ENCODE measurements at places on chromosomes 6 and 20.

- no peak for DNase-seq
Measured at GRCh38 chr6:21845439-21846140, 252.0 kb downstream of the SOX4 start.

DNA sequence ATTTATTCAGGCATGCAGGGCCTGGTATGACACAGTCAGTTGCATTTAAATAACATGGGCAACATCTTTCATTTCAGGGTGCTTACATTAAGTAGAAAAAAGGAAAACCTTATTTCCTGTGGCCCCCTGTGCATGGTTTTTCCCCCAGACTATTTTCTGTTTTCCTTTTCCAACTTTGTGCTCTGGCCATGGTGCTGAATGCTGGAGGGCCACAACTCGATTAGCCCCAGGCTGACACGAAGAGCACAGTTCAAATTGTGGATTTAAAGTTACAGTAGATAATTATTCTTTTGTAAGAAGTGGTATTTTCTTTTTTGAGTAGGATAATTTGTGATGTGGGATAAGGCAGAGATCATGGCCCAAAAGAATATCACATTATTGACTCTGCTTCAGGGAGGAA lies 332.0 kb downstream of the HAO1 start:
- DNase-seq, result no peak

- no peak for DNase-seq
Measured at GRCh38 chr6:136035378-136036070, 184.0 kb downstream of the PDE7B start.

DNA sequence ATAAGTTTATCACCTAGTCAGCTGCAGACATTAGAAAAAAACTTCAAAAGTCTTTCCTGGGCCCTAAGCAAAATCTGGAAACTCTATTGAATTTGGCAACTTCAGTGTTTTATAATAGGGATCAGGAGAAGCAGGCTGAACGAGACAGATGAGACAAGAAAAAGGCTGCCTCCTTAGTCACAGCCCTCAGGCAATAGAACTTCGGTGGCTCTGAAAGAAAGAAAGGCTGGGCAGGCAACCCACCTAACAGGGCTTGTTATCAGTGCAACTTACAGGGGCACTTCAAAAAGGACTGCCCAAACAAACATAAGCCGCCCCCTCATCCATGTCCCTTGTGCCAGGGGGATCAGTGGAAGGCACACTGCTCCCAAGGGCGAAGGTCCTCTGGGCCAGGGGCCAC lies 657.9 kb upstream of the HS3ST5 start:
- no peak for DNase-seq

DNA sequence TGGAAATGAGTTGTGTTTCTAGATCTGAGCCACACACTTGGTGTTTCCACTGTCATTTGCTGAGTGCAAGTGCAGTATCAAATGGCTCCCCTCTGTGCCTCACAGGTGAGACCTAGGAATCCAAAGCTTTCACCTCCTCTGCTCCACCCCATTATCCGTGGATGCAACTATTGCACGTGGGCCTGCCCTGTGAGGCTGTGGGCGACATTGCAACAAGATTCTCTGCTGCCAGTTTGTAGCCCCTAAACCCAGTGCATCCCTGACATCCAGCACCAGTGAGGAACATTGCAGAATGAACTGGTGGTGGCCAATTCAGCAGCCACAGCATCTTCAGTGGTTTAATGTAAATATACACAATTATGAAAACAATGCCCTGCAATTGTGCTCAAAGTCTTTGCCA lies 115.0 kb upstream of the FOXA2 start:
- DNase-seq, result no peak

DNA sequence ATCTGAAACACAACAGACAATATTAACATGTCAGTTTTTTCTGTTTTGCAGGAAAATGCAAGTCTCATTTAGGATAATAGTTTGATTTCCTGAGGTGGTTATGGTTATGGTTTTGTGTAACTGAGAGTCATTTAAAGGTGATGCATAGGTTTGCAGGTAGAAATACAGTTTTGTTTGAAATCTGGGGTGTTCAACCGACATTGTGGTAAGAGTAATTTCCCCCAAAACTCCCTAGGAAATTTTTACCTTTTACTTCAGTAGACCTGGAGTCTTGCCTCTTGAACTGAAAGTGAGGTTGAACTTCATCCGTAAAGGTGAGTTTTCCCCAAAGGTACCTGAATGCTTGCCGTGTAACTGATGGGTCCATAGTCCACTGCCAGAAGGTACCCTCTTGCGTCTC lies 71.4 kb downstream of the JARID2 start:
- DNase-seq, result no peak

- DNase-seq, result peak; percentile 32
Measured at GRCh38 chr20:63911176-63911575, 16.2 kb downstream of the DNAJC5 start.

DNA sequence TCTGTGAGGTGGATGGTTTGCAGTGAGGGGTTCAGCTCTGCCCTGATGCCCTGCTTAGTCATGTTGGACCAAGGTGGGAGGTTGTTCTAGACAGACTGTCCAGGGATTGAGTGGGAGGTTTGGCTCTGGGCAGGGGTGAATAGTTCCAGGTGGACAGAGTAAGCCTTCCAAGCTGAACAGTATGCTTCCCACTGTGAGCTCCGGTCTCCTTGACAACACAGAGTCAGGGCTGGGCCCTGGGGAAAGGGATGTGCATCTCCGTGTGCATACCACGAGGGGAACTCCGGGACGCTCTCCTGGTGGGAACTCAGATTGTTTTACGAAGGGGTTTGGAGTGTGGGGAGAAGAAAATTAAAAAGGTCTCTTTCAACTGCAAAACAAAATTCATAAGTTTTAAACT lies 174.7 kb downstream of the DHX35 start:
- DNase-seq, result no peak

DNA sequence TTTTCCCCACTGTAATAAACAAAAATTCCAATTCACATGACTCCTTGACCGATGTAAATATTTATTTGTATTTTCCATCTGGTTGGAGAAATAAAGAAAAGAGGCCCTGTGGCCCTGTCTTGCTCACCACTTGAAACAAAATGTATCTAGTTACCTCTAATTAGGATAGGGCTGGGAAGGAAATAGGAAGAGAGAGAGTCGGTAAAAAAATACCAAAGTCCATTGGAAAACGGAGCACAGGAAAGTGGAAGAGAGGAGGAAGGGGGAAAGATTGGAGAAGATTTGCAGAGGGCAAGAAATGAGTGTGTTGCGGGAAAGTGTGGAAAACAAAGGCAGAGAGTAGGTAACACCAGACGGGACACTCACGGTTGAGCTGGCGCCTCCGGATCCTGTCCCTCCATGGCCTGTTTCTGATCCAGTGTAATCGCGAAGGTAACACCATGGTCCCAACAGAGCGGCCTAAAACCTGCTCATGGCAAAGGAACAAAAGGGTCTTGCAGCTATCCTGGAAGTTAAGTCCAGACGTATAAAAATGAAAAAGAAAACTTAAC lies 105.8 kb upstream of the RIPOR2 start:
- DNase-seq, result no peak

- DNase-seq, result no peak
Measured at GRCh38 chr20:32079655-32080109, 27.6 kb downstream of the HCK start.

- DNase-seq, result no peak
Measured at GRCh38 chr6:159594750-159595117, 98.3 kb downstream of the SOD2 start.

DNA sequence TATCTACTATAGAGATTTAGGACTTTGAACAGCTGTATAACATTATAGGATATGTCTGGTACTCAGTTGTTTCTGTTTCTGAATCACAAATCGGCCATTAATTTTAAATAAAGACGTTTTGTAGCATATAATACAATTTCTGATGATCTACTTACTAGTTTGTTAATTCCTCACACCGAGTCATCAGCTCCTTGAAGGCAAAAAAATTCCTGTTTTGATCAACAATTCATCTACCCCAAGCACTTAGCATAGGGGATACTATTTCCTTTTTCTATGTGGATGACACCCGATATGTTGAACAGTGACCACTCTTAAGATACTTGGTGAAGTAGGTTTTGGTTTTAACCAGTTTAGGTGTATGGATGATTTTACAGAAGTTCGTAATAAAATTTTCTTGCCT lies 107.3 kb downstream of the NCOA3 start:
- DNase-seq, result no peak

DNA sequence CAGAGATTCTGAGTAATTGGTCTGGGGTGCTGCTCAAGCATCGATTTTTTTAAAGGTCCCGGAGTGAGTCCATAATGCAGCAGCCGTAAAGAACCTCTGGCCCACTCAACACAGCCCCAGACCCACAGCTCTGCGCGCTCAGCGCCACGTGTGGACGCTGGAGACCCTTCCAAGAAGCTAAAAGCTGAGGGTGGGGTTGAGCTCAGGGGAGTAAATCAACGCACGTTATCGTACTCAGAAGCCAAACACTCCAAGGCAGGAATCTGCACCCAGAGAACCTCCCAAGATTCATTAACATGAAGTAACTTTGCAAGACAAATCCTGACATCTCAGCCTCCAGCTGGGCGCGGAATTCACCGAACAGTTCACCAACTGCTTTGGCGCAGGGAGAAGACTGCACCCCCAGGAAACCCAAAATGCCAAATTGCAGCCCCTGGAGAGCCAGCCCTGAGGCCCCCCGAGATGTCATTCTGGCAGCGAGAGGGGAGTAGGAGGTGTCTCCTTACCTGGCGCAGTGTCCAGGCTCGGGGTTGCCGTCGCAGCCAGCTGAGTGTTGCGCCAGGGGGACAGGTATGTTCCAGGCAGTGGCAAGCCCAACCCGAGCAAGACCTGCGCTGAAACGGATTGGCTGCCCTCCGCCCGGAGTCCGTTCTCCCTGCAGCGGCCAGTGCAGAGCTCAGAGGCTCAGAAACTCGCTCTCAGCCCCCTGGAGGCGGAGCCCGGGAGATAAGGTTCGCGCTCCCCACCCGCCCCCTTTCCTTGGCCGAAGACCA lies at the start of gene COL21A1:
Gene COL21A1, minus strand, starts transcription at position 700 of the 773 bp plus-strand sequence. CDS start 64,962 bp downstream, outside the sequence.
- no peak for DNase-seq

DNA sequence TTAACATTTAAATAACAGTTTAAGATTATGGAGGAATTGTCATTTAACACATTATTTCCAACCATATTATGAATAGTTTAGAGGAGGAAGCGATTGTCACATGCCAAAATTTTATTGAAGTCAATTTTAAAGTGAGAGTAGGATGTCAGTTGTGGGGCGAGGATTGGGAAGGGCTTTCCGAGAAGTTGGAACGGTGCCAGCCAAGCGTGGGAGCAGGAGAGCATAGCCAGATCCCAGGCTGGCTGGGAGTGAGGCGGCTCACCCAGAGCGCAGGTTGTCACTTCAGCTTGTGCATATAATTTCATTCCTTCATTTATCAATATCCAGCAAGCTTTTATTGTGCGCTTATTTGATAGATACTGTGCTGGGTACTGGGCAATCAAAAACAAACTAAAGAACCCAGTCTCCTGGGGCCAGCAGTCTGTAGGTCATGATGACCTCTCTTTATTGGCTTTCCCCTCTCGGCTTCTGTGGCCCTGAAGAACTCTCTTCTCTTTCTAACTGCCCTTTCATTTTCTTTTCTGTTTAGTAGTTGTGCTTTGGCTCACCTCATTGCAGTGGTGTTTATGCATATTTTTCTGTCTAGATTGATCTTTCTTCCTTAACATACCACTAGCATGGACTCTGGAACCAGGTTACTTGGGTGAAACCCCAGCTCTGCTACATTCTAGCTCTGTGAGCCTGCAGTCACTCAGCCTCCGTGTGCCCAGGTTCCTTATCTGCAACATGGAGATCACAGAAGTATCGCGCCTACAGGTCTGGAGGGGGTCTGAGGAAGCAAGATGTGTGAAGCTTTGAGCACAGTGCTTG lies 6.4 kb downstream of the CEP43 start:
- no peak for DNase-seq

DNA sequence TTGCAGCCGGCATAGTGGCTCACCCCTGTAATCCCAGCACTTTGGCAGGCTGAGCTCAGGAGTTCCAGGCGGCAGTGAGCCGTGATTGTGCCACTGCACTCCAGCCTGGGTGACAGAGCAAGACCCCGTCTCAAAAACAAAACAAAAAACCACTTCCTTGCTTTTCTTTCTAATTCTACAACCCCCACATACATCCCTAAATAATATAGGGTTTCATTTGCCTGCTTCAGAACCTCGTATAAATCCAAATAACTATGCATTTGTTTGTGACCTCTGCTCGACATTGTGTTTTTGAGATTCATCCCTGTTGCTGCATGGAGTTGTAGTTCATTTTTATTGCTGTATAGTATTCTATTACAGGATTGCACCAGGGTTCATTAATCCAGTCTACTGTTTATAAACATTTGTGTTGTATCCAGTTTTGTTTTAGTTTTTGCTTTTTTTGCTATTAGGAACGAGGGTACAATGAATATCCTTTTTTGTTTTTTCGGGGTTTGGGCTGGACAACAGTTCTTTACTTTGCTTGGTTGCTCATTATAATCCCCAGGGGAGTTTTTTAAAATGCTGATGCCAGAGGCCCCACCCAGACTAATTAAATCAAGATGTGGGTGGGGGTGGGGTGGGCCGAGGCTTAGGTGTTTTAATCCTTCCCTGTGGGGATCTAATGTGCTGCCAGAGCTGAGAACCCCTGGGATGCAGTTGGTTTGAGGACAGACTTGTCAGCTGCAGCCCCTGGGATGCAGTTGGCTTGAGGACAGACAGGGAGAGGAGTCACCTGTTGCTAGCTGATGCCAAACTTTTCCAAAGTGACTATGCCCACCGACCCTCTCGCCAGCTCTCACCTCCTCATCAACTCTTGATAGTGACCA lies 2.4 kb upstream of the SNAI1 start:
- no peak for DNase-seq

DNA sequence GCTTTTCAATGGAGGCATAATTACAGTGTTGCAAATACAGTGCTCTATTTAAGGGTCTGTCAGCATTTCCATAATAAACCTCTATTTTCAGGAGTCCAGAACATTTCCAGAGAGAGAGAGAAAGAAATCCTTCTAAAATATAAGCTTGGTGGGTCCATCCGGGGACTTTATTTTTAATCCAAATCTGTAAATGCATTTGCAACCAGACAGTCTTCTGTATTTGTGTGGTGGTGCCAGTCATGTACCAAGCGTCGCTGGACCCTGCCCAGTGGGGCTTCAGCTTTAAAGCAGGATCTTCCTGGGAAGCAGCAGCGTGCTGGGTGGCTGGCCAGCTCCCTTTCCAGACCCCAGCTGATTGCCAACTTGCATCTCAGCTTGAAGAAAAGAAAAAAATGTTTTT lies 256.5 kb upstream of the SUPT3H start:
- no peak for DNase-seq

GRCh38 chr6:63734923-63735322 lies 99.3 kb downstream of the PHF3 start:
- no peak for DNase-seq

- DNase-seq, result no peak
Measured at GRCh38 chr6:91575032-91575431, 988.2 kb upstream of the MAP3K7 start.

DNA sequence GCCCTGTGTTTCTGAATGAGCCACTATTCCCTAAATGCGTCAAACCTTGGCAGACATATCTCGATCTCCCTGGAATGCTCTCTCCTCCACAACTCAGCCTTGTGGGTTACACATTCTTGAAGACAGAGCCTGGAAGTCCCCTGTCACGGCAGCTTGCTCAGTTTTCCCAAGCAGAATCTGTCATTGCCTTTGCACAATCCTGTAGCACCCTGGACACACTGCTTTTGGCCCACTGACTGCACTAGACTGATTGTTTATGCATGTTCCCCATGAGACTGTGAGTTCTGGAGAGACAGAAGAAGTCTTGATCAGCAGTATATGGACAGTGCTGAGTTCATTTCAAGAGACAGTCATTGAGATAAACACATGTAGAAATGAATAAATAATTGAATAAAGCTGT lies 406.7 kb downstream of the CD83 start:
- DNase-seq, result no peak

Measured in activated CD4-positive, alpha-beta memory T cell treated with anti-CD3 and anti-CD28 coated beads, Interleukin-2, amount 10 ng/mL, durations not matched to agents 7 days and 5 days (primary cell).